Osteoblast (primary cell): ENCODE measurements at places on chromosomes 6 and 20. TPM values are rescaled to one million over a fixed set of nuclear protein-coding genes. Genes with fewer than 3 reads are reported as not detected.
A peak's percentile ranks its signal among the peaks of the same experiment; 100 is the strongest.

DNA sequence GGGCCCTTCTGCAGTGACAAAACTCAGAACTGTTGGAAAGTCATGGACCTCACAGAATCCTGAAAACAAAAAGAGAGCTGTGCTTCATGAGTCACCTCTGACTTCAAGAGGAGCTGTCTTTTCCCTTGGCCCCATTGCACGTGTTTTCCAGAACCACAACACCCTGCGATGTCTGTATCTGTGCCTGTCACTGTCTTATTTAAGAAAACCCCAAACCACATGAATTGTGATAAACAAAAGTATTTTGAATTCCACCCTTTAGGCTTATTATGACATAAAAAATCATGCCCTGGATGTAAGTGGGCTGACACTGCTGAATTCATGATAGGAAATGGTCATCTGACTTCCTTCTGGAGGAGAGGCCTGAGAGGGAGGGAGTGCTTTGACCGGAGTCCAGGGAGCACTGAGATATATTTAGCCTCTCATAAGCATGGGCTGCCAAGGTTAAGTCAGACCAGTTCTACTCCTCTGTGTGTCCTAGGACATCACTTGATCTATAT, 96.4 kb upstream of the DUSP22 start:
- H3K27ac ChIP-seq, result no peak overlapping the region
- no peak for DNase-seq
- no peaks in the 10 kb centered on the region for H3K27me3 ChIP-seq
- no peaks in the 10 kb centered on the region for H3K36me3 ChIP-seq
- no peak overlapping the region for H3K4me3 ChIP-seq

- peaks cover 12% of the 10 kb centered on the region for H3K4me1 ChIP-seq
- peak; percentile 97 for DNase-seq
- no peaks in the 10 kb centered on the region for H3K36me3 ChIP-seq
Observed at GRCh38 chr6:148746363-148747144, at the start of gene UST. TSS of gene UST (plus strand) at chr6:148747030. CDS start at chr6:148747431, 401 bp downstream.

ENPP4 gene
- 6.5 and 10.0 TPM in 2 replicates for total RNA-seq

NOL4L gene
- total RNA-seq, result 5.9 and 6.2 TPM in 2 replicates

DNA sequence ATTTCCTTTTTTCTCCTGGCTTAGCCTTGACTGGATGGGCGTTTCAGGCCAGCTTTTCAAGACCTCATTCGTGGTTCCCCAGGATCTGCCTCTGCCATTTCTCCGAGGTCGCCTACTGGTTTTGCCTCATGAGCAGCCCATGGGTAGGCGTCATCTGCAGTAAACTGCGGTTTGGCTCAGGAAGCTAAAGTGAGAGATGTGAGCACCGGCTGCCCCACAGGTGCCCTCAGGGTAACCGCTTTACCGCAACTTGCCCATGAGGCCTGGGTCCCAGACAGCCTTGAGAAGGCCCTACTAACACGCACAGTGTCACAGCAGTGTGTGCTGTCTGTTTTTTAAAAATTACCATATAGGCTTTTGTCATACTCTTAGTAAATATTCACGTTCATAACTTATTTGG, 53.4 kb upstream of the TBXT start:
- no peaks in the 10 kb centered on the region for H3K27me3 ChIP-seq
- H3K36me3 ChIP-seq, result no peaks in the 10 kb centered on the region
- no peak overlapping the region for H3K4me3 ChIP-seq

DNA sequence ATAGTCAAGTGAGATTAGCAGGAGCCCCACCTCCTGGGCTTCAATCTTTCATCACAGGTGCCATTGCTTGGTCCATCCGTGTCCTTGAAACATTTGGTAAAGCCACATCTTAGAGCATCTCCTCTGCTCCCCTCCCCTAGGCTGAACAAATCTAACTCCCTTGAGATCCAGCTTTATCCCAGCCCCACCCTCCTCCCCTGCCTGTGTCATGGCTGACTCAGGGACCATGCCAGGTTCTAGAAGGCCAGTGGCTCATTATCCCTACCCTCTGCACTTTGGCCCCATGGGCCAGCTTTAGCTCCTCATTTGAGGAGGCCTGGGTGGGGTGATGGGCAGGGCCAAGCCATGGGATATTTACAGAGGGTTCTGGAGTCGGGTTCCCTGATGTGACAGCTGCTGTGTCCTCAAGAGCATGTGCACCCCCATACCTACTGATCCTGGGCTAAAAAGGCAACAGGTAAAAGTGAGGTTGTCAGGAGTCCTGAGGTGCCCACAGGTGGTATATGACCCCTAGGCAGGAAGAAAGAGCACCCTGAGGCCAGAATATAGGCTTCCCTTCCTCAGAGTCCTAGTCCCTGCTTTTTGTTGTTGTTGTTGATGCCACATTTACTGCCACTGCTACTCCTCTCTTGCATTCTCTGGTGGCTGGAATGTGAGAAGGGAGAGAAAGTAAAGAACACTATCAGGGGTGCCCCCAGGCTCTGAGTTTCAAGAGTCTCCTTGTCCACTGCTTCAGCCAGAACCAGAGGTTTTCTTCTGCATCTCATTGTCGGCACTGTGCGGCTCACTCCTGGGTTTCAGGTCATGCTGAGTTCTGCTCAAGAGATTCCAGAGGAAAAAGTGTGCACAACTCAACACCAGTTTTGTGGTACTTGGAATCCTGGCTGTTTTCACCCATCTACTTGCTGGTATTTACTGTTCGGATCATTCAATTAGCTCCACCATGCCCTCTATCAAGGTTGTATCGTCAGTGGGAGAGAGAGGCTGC, 228.4 kb downstream of the LRFN2 start:
- no peaks in the 10 kb centered on the region for H3K36me3 ChIP-seq
- H3K27me3 ChIP-seq, result no peaks in the 10 kb centered on the region
- H3K4me3 ChIP-seq, result no peak overlapping the region
- H3K27ac ChIP-seq, result no peak overlapping the region
- H3K4me1 ChIP-seq, result no peaks in the 10 kb centered on the region

DNA sequence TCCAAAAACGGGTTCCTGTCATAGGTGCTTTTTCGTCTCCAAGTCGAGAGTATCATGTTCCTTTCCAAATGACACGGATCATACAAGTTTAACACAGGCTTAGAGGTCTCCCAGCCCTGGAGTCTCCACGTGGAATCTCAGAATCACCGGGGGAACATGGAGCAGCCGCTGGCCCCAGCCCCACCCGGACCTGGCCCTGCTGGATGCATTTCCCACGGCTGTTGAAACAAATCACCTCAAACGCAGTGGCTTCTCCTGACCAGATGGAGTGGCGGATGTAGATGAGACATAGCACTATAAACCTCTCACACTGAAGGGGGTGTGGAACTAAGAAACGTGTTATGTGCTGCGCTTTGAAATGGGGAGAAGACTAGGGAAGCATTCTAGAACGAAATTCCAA, 70.0 kb upstream of the FRMD1 start:
- DNase-seq, result no peak
- H3K27me3 ChIP-seq, result no peaks in the 10 kb centered on the region
- H3K4me3 ChIP-seq, result no peak overlapping the region
- H3K36me3 ChIP-seq, result no peaks in the 10 kb centered on the region
- H3K27ac ChIP-seq, result no peak overlapping the region

SLC17A9 gene
- total RNA-seq, result 5.6 and 6.5 TPM in 2 replicates

SLC24A3 gene
- total RNA-seq, result 0.29 and 1.1 TPM in 2 replicates

LHFPL5 gene
- not detected in 2 replicates for total RNA-seq

GRCh38 chr6:163128324-163128723, 286.2 kb upstream of the QKI start:
- no peaks in the 10 kb centered on the region for H3K4me1 ChIP-seq

TSPO2 gene
- total RNA-seq, result not detected in 2 replicates

SLC17A1 gene
- not detected in 2 replicates for total RNA-seq

TEAD3 gene
- total RNA-seq, result 10.9 and 11.2 TPM in 2 replicates

DNA sequence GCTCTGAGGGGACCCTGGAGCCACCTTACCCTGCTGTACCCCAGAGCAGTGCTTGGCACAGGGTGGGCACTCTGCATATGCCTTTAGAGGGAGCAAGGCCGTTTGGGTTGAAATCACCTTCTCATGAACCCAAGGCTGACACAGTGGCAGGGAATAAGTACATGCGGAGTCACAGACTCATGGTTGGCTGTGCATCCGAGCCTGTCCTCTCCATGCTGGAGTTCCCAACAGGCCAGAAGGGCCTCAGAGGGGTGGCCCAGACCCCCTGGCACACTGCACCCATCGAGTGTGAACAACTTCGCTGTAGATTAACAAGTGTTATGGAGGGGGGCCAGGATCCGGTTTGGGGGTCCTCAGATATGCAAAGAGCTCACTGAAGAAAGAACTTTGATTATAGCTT, 21.0 kb upstream of the IRF4 start:
- peaks cover 31% of the 10 kb centered on the region for H3K27me3 ChIP-seq
- H3K4me3 ChIP-seq, result no peak overlapping the region
- H3K27ac ChIP-seq, result no peak overlapping the region
- H3K36me3 ChIP-seq, result no peaks in the 10 kb centered on the region
- no peak for DNase-seq

MEP1A gene
- total RNA-seq, result not detected in 2 replicates

SAMD10 gene
- total RNA-seq, result 0.59 and 1.4 TPM in 2 replicates

DNA sequence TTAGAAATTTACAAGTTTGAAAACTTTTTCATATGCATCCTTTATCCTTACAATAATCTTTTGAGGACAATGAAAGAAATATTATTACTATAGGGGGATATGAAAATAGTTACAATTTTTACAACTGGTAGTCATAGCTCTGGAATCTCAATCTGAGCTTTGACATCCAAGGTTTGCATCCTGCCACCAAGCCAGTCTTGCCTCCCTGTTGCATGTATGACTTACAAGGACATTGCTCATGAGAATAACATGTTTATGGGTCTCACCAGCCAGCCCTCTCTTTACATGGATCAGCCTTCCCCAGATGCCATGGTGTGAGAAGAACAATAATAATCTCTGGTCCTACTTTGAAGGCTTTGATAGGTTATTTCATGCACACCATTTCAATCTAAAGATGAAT, 67.5 kb downstream of the THEMIS start:
- no peaks in the 10 kb centered on the region for H3K4me1 ChIP-seq
- H3K4me3 ChIP-seq, result no peak overlapping the region
- no peaks in the 10 kb centered on the region for H3K36me3 ChIP-seq
- no peaks in the 10 kb centered on the region for H3K27me3 ChIP-seq
- H3K27ac ChIP-seq, result no peak overlapping the region

DNA sequence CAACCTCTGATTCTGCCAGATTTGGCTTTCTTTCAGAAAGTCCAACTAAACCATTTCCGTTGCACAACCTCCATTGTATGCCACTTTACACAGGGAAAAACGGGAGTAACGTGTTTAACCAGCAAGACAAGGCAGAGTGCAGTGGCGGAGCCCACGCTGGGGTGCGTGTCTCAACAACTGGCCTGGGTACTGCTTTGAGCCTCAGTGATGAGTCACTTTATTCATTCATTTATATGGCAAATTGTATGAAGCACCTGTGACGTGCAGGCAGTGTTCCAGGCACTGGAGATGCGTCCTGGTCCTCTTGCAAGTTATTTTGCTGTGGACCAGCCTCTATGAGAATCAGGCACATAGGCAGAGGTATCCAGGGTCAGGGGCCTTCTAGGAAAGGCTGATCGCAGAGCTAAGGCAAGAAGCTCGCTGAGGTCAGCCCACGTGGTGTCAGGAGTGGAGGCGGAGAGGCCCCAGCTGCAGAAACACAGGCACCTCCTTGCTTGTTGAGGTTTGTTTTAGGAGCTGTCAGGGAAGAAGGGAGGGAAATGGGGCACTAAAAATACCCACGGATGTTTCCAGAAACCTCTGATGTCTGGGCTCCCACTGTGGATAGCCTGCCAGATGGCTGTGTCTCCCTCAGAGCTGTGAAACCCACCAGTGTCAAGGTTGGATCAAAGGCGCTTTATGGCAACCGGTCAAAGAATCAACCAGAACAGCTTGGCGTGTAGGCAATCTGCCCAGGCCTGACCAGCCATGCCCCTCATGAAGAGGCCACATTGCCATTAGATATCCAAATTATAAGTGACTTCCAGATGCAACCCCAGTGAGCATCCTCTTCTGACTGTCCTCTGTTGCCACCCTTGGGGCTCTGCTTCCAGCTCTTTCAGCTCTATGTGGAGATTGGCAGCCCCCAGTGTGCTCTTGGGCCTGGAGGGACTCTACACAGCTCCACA, 157.2 kb downstream of the CD83 start:
- no peaks in the 10 kb centered on the region for H3K36me3 ChIP-seq
- H3K4me3 ChIP-seq, result no peak overlapping the region
- no peaks in the 10 kb centered on the region for H3K27me3 ChIP-seq
- no peak overlapping the region for H3K27ac ChIP-seq
- peaks cover 44% of the 10 kb centered on the region for H3K4me1 ChIP-seq

DNA sequence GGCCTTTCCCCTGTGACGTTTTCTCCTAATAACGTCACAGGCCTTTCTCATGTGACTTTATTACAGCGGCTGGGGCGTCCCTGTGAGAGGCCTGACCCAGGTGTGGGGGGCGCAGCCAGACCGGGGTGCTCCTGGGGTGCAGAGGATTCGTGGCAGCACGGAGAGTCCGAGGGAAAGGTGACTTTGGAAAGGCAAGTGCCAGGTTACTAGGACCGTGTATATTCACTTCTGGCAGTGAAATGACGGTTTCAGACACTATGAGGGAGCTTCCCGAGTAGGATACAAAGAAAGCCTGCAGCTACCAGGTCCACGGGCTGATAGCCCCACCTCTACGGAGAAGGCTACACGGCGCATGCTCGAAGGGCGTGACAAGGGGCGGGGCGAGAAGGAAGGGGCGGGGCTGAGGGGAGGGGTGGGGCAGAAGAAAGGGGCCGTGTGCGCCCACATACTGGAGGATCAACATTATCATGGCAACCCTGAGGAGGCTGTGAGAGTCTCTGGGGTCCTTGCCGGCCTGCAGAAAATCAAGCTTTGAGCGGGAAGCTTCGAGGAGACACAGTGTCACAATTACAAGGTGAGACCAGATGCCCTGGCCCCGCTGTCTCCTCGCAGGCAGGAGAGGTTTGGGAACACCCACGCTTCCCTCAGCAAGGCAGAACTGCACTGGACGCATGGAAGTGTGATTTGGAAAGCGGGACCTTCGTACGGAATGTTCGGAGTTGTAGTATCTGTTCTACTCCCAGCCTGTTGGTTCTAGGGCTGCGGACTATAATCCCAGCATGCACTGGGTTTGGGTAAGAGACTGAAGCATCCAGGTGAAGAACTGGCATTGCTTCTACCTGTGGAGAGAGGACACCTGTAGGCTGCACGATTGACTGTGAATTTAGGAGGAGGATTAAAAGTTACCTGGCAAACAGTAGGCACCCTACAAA, 54.4 kb upstream of the ZNF337 start:
- H3K27me3 ChIP-seq, result no peaks in the 10 kb centered on the region
- H3K4me1 ChIP-seq, result no peaks in the 10 kb centered on the region
- no peaks in the 10 kb centered on the region for H3K36me3 ChIP-seq
- no peak overlapping the region for H3K27ac ChIP-seq
- H3K4me3 ChIP-seq, result peak overlapping the region; percentile 65

DNA sequence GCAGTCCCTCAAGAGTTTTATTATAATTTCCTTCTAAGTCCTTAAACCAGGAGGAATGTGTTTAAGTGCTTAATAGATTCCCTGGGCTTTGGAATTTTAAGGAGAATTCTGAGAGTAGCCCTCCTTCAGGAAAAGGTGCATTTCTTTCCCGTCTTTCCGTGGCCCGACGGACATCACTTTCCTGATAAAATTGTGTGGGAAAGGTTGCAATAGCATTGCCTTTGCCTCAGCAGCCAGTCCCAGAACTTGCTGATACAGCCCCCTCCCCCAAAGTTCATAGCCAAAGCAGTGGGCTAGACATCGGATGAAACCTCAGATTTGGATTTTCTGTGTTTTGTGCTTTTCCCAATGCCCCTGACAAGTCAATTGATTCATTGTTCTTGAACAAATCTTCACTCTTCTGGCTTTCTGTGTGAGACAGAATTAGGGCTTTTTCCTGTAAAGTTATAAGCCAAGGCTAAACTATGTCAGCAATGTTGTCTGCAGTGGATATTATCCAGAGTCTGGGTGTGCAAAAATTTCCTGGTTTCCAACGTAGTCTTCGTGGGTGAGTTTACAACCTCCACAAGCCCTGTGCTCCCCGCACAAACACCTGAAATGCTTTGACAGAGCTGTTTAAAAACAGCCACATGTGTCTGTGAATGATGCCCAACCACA, 1.1 kb upstream of the SMOC2 start:
- peaks cover 8% of the 10 kb centered on the region for H3K27me3 ChIP-seq
- no peak overlapping the region for H3K4me3 ChIP-seq
- no peaks in the 10 kb centered on the region for H3K4me1 ChIP-seq
- no peak overlapping the region for H3K27ac ChIP-seq
- DNase-seq, result no peak
- H3K36me3 ChIP-seq, result no peaks in the 10 kb centered on the region

GTSF1L gene
- total RNA-seq, result not detected in 2 replicates
